ENCODE measurements at places on chromosomes 7 and 10. TPM values are rescaled to one million over a fixed set of nuclear protein-coding genes. Genes with fewer than 3 reads are reported as not detected.

The PRLHR gene
- not detected for polyA plus RNA-seq

The LBX1 gene
- not detected for polyA plus RNA-seq

The TSPAN12 gene
- polyA plus RNA-seq = 176 TPM

The DNAH11 gene
- 0.78 TPM for polyA plus RNA-seq

The ATG9B gene
- 4.6 TPM for polyA plus RNA-seq

DNA sequence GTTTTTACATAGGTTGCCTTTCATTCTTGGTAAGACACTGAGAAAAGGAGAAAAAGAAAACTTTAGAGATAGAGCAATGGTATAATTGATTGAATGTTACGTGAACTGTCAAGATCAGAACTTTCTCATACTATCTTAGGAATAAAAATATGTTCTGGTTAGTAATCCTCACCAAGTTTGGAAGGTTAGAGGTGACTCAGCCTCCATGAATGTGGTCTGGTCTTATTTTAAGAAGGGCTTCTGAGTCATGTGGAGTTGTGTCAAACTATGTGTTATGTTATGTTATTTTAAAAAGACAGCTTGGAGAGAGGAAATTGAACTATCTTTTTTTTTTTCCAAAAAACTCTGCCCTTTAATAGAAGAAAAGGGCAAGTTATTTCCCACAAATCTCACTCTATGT lies 458.6 kb upstream of the KLF6 start:
- no peak for DNase-seq

DNA sequence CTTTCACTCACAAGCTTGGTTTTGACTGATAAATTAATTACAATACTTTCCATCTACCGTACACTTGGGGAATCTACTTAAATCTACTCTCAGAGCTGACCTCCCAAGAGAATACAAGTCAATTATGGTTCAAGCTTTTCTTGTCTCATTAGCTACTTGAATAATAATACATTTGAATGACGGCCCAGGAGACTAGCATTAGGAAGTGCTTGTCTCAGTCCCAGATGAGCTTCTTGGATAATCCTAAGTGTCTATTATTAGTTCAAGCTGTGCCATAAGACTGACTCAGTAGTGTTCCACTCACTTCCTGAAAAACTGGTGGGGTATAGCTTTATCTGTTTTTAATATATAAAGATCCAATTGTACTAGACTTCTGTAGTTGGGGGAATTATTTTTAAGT lies 100.2 kb downstream of the GNAT3 start:
- DNase-seq = no peak

GRCh38 chr10:21750424-21750823 lies 216.4 kb downstream of the MLLT10 start:
- no peak for DNase-seq

- DNase-seq = no peak
Measured at GRCh38 chr10:125536236-125536635, 146.7 kb downstream of the TEX36 start.

DNA sequence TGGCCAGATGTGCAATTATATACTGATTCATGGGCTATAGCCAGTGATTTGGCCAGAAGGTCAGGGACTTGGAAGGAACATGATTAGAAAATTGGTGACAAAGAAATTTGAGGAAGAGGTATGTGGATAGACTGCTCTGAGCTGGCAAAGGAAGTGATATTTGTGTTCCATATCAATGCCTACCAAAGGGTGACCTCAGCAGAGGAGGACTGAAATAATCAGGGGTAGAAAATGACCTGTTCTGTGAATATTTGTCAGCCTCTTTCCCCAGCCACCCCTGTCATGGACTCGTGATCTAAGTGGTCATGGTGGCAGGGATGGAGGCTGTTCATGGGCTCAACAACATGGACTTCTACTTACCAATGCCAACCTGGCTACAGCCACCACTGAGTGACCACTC lies 47.0 kb downstream of the PTPRE start:
- DNase-seq = no peak

DNA sequence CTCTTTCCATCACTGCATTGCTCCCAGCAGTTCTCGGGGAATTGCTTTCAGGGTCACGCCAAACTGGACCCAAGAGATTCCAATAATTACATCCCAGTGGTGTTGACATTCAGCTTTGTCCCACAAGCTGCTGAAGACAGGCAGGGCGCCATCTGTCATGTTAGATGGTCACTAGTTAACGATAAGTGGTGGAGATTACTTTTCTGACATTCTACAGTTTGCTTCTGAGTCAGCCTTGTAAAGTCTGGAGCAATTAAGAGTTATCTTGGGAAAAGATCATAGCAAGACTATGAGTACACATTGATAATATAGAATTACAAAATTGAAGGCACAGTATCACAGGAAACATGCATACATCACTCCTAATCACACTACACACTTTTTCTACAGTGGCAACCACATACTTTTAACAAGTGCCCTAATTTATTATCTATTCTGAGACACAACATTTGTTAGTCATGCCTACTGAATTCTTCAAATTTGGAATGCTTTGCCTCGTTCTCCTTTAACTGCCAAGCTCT lies 41.9 kb downstream of the SEMA3C start:
- no peak for DNase-seq

- DNase-seq = no peak
Measured at GRCh38 chr7:32293833-32294232, 196.3 kb downstream of the LSM5 start.

DNA sequence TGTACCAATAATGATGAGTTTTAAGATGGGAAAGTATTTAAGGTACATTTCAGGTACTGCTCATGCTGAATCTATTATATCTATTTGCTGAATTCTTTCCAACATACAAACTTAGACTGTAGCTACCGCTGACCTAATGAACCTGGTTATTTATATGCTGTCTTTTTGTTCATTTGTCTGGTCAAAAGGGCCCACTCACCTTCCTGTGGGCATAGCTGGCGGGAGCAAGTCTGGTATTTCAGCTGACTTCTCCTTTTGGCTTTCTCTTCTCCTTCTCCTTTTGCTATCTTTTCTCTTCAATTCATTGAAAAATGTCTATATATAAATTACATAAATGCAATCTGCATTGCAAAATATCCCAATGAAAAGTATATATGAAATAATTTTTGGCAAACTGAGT lies 9.5 kb downstream of the PLXDC2 start:
- no peak for DNase-seq

GRCh38 chr7:101983147-101983811 lies 165.9 kb downstream of the CUX1 start:
- no peak for DNase-seq

DNA sequence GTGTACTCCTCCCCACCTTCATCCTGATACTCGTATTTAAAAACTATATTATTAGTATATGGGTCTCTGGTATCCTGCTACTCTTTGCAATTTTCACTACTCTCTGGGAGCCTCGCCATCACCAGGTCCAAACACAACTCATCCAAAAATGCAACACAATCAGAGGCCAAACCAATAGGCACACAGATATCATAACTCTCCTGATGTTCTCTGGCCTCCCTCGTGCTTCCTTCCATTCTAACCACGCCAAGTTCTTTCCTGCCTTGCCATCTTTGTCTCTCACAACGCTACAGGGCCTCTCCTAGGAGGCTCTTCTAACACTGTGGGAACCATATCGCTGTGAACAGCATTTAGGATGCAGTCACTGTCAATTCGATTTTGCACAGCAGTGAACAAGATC lies 7.3 kb downstream of the RHEB start:
- DNase-seq = no peak

DNA sequence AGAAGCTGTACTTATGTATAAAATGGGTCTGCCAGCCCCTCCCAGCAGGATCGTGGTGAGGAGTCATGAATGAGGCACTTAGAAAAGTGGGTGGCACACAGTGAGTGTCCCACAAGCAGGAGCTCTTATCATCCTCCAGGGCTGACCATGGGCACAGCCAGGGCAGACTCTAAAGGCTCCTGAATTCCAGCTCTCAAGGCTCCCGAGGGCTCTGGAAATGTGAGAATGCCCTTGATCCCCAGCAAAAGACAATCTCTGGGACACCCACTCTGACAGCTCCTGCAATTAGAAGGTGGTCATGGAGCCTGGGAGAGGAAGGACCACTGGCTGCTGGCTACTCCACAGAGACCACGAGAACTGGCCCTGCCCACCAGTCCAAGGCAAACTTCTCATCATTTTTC lies 1.6 kb downstream of the VSTM4 start:
- no peak for DNase-seq

GRCh38 chr10:23917251-23917840 lies 291.6 kb upstream of the KIAA1217 start:
- DNase-seq = no peak

- DNase-seq = no peak
Measured at GRCh38 chr7:36811807-36812206, 87.5 kb upstream of the AOAH start.

- peak; percentile 36 for DNase-seq
Measured at GRCh38 chr7:50142425-50143017, 49.5 kb upstream of the ZPBP start.

DNA sequence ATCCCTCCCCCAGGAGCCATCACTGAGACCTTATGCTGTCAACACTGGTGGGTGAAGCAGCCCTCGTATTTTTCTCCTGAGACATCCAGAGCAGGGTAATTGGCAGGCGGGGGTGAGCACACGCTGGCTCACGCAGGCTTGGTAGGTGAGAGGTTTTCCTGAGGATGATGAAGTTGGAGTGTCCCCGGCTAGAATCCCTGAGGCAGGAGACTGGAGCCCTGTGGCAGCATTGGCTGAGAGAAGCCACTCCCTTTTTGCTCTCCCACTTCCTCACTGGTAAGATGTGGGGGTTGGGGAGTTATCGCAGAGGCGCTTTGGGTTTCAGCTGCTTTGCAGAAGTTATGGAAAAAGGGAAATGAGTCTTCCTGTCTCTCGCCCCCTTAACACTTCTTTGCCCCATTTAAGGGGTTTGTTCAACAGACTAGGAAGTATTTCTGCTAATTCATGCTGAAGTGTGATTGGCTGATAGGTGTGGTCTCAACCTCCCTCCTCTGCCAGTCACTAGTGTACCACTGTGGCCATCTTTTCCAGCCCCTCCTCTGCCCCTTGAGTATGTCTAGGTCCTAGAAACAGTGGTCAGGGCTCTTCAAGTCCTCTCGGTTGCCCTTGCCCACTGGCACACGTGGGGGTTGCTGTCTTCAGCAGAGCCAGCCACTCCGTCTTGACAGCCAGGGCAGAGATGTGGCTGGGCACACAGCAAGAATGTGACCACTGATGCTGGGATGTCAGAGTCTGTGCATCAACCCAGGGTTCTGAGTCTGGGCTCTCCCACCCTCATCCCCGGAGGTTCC lies 5.7 kb downstream of the ARPC1B start:
- DNase-seq = no peak

GRCh38 chr10:79069325-79070080 lies 737 bp downstream of the ZMIZ1 start:
- DNase-seq = no peak

DNA sequence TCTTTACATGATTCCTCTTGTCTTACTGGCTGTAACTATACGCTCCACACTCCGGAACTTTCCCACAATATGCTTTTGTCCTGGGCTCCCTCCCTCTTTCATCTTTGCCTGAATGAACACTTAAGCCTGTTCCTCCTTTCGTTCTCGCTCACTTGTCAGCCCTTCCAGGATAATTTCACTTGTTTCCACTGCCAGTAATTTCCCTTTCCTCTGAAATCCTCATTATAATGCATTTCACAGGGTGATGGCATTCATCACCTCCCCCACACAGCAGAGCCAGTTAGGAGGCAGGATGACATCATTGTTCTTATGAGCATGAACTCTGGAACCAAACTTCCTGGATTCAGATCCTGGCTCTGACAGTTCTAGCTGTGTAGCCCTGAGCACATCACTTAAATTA lies 372.6 kb downstream of the GPR158 start:
- DNase-seq = no peak

All from renal cortex interstitium (tissue), 15 donors.